Pericardium fibroblast (primary cell): ENCODE measurements at places on chromosomes 4 and X. TPM values are rescaled to one million over a fixed set of nuclear protein-coding genes. Genes with fewer than 3 reads are reported as not detected.

AFF2 gene
- 0.34 and 0.35 TPM in 2 replicates for total RNA-seq

RHOXF2 gene
- total RNA-seq = not detected in 2 replicates

MAGEA8 gene
- not detected in 2 replicates for total RNA-seq

LPAR4 gene
- total RNA-seq = under 0.01 and 0.12 TPM in 2 replicates

AKAP14 gene
- total RNA-seq = not detected in 2 replicates

HMGB3 gene
- 9.5 and 18.3 TPM in 2 replicates for total RNA-seq

RTL9 gene
- 0.51 and 2.8 TPM in 2 replicates for total RNA-seq

ASB9 gene
- 0.17 and 0.23 TPM in 2 replicates for total RNA-seq

CTAG1A gene
- total RNA-seq = not detected in 2 replicates

IRS4 gene
- total RNA-seq = not detected in 2 replicates

TMPRSS11D gene
- not detected in 2 replicates for total RNA-seq

SOX3 gene
- total RNA-seq = not detected in 2 replicates

BEX5 gene
- not detected in 2 replicates for total RNA-seq

PCDH7 gene
- 32.2 and 64.8 TPM in 2 replicates for total RNA-seq

UNC5C gene
- total RNA-seq = 0.26 and 0.58 TPM in 2 replicates

UGT8 gene
- total RNA-seq = not detected in 2 replicates

LNX1 gene
- total RNA-seq = 3.9 and 4.7 TPM in 2 replicates

SPANXA2 gene
- total RNA-seq = not detected in 2 replicates

AKAP4 gene
- total RNA-seq = not detected in 2 replicates

SCML2 gene
- 0.93 and 0.94 TPM in 2 replicates for total RNA-seq

LONRF3 gene
- 0.09 TPM in 1 of 2 replicates, not detected in the other for total RNA-seq

GPR82 gene
- total RNA-seq = not detected in 2 replicates
